ENCODE measurements at places on chromosomes 3 and 15. TPM values are rescaled to one million over a fixed set of nuclear protein-coding genes. Genes with fewer than 3 reads are reported as not detected.

- no peak for DNase-seq
Observed at GRCh38 chr3:169659096-169659819, 4.3 kb downstream of the MECOM start.

GRCh38 chr3:38142959-38143358 is 4.5 kb downstream of the MYD88 start:
- no peak for DNase-seq

- DNase-seq = no peak
Observed at GRCh38 chr15:90924375-90924774, 8.0 kb downstream of the HDDC3 start.

GRCh38 chr15:100140527-100141308 is 201.1 kb downstream of the ADAMTS17 start:
- DNase-seq = no peak

DNA sequence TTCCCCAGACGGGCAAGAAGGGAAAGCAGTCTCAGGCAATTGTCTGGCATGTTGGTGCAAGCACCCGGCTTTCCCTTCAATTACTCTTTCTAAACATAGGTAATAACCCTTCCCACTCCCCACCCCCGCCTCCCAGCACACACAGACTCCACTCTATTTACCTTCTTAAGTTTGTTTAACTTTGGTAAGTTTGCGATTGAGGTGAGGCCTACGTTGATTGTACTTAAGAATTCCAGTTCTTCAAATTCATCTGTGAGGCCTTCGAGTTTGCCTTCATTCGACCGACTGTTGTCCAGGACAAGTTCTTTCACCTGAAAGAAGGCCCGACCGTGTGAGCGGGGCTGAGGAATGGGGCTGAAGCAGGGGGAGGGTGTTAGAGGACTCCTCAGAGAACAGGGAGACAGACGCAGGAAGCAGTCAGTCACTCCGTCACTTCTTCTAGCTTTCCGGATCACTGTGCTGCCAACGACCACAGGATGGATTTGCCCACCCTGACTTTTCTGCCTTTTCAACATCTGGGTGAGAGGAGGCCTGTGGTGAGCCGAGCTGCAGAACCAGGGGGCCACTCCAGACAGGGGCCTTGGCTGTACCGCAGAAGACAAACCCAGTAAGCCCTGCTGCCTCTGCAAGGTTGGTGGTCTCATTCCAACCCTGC is 33.0 kb downstream of the ANP32A start:
- peak; percentile 49 for DNase-seq

DNA sequence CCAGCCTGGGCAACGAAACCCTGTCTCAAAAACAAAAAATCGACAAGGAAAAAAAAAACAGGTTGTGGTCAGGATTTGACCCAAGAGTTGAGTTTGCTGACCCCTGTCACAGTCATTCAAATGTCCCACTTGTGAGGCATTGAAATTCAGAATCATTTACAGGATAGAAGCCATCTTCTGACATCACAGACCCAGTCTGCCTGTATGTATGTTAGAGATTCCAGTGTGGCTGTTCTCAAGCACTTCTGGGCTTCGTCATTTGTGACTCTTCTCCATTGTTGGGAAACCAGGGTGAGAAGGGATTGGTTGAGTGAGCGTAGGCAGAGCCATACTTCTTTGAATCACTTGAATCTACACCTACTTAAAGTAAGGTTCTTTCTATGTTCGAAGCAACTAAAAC is 57.1 kb downstream of the LMLN start:
- no peak for DNase-seq

- no peak for DNase-seq
Observed at GRCh38 chr3:172376881-172377280, 71.4 kb downstream of the GHSR start.

GRCh38 chr15:79003896-79004295 is 59.0 kb upstream of the CTSH start:
- no peak for DNase-seq

DNA sequence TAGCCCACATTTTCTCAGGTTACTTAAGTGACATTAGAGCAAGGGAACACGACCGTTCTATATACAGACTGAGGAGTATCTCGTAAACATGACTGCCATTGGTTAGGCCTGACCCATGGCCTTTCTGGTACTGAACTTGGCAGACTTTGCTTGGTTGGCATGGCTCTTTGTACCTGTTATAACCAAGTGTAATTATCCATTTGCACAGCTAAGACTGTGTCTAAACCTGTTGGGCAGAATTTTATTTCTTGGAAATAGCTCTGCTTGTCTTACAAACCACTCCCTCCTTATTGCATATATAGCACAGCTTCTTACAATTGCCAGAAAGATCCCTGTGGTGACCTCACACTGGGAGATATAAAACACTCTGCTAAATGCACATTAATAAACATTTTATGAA is 106.9 kb downstream of the P2RY1 start:
- DNase-seq = peak; percentile 51

DNA sequence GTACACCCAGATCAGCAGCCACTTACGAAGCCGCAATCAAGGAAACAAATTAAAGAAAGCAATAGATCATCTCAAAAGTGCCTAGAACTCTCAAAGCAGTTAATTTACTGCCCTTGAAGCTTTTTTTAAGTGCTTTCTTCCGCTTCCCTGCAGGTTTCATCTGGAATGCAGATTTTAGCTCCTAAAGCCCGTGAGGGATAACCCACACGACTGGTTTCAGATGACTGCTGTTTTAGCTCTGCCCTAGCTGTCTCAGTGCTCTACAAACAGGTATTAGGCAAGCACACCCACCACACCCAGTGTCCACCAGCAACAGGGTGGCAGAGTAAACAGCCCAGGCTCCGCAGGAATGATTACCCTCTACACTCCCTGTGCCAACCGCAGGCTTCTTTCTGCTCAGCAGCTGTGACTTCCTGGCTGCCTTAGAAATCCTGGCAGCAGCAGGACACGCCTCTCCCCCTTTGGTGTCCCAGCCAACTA is 126.0 kb downstream of the FMN1 start:
- peak; percentile 87 for DNase-seq

DNA sequence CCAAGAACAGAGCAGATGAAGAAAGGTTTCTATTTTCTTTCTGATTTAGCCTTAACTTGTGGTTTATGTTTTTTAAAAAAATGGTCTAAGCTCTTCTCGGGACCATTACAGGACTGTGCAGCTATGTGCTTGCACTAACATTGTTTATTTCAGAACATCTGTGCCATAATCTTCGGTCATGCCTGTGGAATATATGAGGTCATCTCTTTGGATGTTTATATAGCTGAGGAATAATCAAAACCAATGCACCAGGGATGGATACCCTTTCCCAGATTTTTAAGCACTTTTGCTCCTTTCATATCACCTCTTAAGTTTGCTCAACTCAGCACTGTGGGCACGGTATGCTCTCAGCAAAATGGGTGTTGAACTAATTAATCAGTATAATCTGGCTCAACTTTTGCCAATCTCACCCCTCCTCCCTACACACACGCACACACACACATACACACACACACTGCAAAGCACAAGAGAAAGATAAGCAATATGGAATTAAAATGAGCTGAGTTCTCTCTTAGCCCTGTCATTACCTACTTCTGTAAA is 268.5 kb upstream of the TMC3 start:
- no peak for DNase-seq

GRCh38 chr3:155065537-155065936 is 14.6 kb upstream of the MME start:
- DNase-seq = no peak

GRCh38 chr15:35671981-35672380 is 126.0 kb upstream of the DPH6 start:
- DNase-seq = no peak

DNA sequence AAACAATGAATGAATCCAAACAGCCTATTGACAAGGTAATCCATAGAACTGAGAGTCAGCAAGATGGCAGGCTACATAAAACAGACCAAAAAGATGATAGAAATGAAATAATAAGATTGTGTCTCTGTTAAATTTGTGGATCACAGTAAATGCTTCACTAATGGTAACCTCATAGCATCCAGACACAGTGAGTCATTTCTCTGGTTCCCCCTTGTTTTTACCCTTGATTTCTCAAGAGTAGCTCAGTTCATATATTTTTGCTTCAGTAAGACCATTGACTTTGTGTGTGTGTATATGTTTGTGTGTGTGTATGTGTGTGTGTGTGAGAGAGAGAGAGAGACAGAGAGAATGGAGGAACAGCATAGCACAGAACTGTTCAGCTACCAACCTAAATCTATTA is 546.9 kb downstream of the RBMS3 start:
- no peak for DNase-seq

GRCh38 chr3:58388550-58389091 is 45.0 kb downstream of the PDHB start:
- no peak for DNase-seq

DNA sequence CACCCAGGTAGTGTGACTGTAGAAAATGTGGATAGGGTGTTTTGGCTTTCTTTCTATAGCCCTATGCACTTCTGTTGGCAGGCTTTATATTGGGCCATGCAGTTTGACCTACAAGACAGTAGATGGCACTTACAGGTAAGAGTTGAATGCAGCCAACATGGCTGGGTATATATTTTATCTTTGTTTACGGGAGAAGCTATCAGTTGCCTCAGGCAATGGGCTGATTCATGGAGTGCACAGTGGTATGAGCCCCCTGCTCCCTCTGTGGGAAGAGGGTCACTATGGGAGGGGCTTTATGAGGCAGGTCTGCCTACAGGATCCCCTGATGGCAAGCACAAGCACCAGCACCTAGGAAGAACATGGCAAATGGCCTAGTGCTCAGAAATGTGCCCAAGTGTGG is 301.2 kb upstream of the CDIN1 start:
- no peak for DNase-seq

DNA sequence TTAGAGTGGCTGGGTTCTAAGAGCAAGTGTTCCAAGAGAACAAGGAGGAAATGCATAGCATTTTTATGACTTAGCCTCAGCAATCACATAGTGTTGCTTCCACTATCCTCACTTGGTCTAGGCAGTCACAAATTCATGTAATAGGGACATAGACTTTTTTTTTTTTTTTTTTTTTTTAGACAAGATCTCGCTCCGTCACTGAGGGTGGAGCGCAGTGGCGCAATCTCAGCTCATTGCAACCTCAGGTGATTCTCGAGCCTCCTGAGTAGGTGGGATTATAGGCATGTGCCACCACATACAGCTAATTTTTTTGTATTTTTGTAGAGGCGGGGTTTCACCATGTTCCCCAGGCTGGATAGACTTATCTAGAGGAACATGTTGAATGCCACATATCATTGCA is 4.7 kb upstream of the GNB4 start:
- DNase-seq = no peak

- no peak for DNase-seq
Observed at GRCh38 chr3:171846597-171846996, 3.4 kb downstream of the TMEM212 start.

DNA sequence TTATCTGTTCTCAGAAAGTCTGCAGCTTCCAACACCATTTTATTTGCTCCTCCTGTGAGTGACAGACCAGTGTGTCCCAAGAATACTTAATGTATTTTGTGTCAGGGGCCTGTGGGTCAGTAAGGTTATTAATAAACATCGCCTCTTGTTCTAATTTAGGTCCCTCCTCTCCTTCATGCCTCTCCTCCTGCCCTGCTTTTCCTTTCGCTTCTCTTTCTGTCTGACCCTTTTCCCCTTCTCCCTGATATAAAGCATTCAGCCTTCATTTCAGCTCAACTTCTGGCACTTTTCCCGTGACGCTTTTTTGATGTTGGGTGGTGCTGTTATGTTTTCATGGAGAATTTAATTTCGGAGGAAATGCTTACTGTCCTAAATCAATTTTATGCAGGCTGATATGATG is 29.7 kb upstream of the NR2F2 start:
- no peak for DNase-seq

DNA sequence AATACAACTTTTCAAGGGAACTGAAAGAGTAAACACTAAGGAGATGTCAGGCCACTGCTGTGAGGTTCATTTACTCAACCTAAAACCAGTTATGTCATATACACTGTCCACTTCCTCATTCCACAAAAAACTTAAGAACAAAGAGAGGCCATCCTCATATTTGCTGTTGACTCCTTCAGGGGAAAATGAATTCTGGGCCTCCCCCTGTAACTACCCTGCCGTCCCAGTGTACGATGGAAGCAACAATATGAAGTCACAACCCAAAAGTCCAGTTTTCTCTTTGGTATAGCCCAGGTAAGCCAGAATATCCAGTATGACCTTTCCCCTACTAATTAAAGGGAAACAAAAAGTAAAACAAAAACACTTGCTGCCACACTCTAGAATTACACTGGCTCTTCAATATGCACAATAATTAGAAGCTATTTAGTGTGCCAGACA is 16.2 kb downstream of the CEP152 start:
- DNase-seq = no peak

GRCh38 chr15:85475317-85475701 is 94.9 kb downstream of the AKAP13 start:
- no peak for DNase-seq

DNA sequence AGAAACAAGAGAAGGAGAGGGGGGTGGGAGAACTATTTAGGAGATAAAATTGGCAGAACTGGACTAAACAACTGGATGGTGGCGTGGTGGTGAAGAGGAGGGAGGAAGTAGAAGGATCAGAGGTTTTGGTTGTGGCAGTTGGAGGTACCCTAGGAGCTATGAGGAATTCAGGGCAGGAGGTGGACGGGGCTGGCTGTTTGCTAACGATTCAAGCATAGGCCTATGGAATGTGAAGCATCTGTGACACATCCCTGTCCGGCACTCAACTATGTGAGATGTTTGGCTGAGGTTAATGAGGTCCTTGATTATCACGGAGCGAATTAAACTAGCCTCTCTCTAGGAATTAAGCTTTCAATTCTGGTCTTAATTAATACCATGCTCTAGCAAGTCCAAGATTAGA is 13.5 kb downstream of the TARS3 start:
- DNase-seq = no peak

DNA sequence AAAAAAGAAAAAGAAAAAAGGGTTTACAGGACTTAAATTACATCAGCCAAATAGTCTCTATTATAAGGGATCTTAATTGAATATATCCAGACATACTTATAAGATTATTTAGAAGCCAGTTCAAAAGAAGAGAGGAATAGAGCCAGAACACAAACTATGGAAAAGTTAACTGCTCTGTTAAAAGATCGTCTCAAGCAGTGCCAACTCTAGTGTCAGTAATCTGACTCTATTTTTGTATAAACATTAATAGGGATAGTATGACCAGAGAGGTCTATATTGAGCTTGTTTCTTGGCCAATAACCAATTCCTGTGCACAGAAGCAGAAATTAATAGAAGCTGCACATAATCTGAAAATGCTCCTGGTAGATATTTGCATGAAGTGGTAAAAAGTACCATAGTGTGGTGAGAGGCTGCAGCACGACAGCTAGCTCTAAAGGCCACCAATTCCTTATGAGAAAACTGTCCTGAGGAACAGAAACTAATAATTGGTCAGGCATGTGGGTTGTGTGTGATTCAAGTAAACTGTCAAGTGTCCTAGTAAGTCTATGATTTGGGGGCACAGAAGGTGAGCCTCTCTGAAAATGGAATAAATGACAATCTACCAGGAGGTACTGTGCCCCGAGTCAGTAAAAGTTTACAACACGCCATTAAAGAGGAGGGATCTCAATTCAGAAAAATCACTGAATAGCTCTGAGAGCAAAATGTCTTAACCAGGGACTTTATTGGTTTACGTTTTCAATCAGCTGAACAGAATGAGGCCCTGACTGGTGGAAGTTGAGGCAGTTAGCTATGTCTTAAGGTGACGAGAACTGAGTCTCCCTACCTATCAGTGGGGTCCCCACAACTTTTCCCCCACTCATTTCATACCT is 51.5 kb upstream of the NANOGP8 start:
- DNase-seq = no peak

- DNase-seq = no peak
Observed at GRCh38 chr3:30675774-30676173, 69.4 kb downstream of the TGFBR2 start.

- no peak for DNase-seq
Observed at GRCh38 chr3:139586420-139587017, 47.0 kb upstream of the RBP1 start.

Gene PTH1R
- 0.60 TPM for total RNA-seq

Gene DPPA2
- total RNA-seq = not detected

Gene STAC
- total RNA-seq = not detected

Data from transverse colon (tissue), 4 donors.